AG08396 (cell line): ENCODE measurements at places on chromosomes 16 and 17.

GRCh38 chr17:74211912-74212208, 1.5 kb upstream of the TTYH2 start:
- no peak for DNase-seq

- no peak for DNase-seq
Measured at GRCh38 chr16:13977177-13977576, 57.2 kb downstream of the ERCC4 start.

GRCh38 chr16:57341441-57342303, 16.9 kb upstream of the CCL22 start:
- DNase-seq, result peak; percentile 61

DNA sequence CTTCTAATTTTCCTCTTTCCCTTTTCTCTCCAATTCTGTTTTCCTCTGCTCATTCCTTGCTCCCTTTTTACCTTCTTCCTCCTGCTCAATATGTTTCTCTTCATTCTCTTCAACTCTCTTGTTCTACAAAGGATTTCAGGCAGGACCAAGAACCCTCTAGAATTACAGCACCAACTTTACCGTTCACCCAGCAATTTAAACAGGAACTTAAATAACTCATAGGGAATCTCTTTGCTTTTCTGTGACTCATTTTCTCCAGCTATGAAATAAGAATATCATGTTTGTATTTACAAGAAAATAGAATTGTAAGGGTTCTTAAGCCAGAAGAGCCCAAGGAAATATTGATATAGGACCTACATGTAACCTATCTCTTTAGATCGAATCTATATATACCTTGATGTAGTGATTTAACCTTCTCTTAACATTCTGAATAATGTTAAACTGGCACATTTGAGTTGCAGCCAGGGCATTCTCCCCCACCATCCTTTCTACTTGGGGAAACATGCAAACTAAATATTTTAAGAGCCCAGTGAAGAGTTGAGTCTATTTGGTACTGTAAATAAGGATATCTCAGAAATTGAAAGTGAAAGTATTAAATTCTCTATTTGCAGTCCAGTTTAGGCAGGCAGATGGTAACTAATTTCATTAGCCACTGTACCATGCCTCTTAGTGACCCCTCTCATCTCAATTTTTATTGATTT, 137.0 kb downstream of the ANKFN1 start:
- no peak for DNase-seq

GRCh38 chr17:40648384-40648968, 858 bp upstream of the SMARCE1 start:
- DNase-seq, result peak; percentile 7

- no peak for DNase-seq
Measured at GRCh38 chr16:5738586-5738985, 641.0 kb upstream of the EEF2KMT start.

- DNase-seq, result no peak
Measured at GRCh38 chr17:22303865-22304264, 611.5 kb downstream of the KCNJ18 start.

DNA sequence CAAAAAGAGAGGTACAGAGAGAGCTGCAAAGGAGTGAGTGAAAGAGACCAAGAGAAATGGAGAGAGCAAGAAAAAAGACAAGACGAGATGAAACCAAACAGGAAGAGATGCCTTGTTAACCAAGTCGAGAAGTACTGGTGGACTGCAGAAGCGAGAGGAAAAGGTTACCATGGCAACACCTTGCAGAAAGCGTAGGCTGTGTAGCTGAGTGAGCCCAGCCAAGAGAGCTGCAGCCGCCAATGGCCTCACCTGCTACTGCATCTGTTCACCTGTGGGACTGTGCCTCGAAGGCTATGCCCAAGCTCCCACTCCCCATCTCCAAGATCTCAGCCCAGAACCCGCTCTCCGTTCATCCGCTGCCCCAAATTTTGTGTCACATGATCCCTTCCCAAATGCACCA, 161.3 kb downstream of the SLC39A11 start:
- DNase-seq, result no peak

DNA sequence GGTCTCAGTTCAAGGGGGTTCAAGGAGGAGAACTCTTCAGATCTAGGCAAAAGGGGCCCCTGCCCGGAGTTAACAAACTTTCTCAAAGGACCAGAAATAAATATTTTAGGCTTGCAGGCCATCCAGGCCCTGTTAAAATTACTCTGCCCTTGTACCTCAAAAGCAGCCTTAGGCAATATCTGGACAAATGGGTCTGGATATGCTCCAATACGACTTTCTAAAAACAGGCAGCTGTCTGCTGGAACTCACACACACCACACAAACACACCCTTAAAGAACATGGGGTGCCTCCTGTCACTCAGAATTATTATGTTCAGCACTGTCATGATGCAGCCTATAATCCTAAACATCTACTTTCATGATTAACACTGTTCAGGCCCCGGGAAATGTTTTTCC, 75.5 kb downstream of the TMEM132E start:
- DNase-seq, result no peak

- DNase-seq, result no peak
Measured at GRCh38 chr16:24273508-24274182, 17.5 kb downstream of the CACNG3 start.

- DNase-seq, result no peak
Measured at GRCh38 chr17:6684460-6684783, 28.7 kb downstream of the SLC13A5 start.

DNA sequence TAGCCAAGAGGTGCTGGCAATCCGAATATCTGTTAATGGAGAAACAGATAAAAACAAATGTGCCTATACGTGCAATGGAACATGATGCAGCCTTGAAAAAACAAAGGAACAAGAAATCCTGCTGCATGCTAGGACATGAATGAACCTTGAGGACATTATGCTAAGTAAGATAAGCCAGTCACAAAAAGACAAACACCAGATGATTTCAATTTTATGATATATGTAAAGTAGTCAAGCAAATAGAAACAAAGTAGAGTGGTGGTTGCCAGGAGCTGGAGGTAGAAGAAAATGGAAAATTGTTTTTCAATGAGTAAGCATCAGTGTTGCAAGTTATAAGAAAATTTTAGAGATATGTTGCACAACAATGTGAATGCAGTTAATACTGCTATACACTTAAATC, 409.7 kb upstream of the CDH8 start:
- DNase-seq, result no peak

DNA sequence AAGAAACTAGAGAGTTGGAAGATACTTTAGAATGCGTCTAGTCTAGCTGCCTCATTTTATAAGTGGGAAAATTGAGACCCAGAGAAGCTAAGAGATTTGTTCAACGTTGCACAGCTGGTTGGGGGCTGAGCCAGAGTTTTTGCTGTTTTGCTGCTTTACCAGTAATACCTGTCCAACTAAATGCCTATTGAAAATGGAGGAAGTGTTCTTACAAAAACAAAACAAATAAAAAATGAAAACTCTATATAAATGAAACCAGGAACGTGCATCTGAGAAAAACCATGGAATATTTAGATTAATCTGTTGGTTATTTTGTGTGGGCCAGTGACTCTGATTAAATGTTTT, 13.8 kb downstream of the NLK start:
- no peak for DNase-seq

DNA sequence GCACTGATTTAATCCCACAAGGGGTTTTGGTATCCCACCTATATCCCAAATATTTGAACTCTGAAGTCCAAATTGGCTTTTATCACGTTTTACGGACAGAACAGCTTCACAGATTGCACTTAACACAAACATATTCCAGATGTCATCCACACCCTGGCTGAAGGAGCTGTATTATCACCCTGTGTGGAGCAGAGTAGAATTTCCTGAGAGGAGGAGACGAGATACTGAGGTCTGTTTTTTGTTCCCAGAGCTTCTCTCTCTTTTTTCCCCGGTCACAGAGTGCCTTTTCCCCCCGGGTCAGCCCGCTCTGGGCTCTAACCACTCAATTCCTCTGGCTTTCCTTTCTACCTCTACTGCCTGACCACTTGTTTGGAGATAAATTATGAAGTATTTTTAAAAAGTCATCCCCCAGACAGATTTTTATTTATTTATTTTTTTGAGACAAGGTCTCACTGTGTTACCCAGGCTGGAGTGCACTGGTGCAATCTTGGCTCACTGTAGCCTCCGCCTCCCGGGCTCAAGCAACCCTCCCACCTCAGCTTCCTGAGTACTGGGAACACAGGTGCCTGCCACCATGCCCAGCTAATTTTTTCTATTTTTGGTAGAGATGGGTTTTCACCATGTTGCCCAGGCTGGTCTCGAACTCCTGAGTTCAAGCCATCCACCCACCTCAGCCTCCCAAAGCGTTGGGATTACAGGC, 30.7 kb downstream of the DNAH2 start:
- DNase-seq, result no peak

DNA sequence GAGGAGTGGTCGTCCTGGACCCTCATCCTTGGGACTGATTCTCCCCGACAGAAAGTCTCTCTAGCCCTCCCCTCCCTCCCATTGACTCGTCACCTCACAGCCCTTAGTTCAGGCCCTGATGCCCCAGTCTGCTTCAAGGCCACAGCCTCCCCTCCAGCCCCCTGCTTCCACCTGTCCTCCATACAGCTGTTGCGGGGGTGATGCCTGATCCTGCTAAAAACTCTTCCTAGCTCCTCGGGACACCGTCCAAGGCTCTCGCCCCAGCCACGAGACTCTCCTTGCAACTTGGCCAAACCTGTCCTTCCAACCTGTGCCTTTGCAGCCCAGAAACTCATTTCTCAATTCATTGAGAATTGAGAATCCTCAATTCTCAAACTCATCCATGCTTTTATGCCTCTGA, 6.8 kb downstream of the STAC2 start:
- DNase-seq, result no peak

DNA sequence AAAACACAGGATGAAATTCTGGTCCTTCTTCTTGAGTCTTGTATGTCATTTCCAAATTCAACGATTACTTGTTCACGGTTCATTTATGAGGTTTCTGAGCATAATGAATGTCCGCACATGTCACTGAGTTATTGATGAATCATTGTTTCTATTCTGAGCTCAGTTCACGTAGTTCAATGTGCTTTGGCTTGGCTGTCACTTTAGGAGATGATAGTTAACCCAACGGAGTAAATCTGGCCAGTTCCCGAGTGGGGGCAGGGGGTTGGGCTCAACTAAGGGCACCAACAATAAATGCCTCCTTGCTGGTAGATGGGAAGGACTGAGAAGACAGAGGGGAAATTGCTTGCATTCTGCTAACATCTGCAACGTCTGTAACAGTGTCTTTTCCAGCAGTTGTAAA, 239.4 kb upstream of the HSBP1 start:
- DNase-seq, result no peak

- peak; percentile 41 for DNase-seq
Measured at GRCh38 chr17:30379903-30380381, 1.2 kb downstream of the CPD start.

DNA sequence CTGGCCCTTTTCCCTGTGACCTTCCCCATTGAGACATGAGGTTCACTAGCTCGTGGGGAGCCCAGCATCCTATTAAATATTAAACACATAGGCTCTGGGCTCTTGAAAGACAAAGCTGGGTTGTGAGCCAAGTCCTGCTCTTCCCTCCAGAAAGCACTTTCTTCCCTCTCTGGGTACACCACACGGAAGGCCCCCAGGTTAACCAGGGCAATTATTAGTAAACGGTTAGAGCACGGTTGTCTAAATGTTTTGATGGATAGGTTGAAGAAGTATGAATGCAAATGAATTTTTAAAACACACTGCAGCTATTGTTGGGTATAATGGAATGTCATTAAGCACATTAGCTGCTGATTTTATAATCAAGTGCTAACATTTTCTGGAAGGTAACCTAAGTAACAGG, 32.7 kb upstream of the CDH13 start:
- DNase-seq, result no peak

- DNase-seq, result peak; percentile 65
Measured at GRCh38 chr17:50047488-50048126, 8.3 kb upstream of the ITGA3 start.

- DNase-seq, result peak; percentile 27
Measured at GRCh38 chr17:43540821-43541674, 5.1 kb downstream of the ETV4 start.

DNA sequence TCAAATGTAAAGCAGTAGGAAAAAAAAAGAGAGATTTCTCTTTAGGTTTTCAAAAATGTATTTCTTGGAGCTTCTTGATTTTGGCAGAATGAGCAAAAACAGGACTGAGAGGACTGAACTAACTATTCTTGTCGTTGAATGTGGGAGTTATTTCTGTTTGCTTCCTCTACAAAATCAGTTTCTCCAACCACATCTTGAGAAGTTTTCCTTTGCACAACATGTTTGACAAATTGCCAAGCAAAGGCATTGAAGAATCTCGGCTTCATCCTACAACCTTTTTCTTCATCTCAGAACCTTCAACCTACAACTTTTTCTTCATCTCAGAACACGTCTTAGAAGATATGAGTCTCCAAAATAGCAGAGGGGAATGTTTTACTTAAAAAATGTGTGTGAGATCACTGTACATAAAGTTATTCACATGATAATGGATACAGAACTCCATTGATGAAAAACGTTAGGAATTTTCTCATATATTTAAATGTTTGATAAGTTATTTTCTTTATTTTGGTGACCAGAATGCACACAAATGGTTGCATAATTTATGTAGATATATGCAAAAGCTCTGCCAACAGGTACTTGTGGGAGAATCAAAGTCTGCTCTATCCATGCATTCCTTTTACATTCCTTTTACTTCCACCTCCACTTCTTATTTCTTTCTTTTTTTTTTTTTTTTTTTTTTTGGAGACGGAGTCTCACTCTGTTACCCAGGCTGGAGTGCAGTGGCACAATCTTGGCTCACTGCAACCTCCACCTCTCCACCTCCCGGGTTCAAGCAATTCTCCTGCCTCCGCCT, 370.0 kb downstream of the KCNJ2 start:
- DNase-seq, result no peak

GRCh38 chr17:15456972-15457722, 10.3 kb downstream of the CDRT4 start:
- DNase-seq, result peak; percentile 64

DNA sequence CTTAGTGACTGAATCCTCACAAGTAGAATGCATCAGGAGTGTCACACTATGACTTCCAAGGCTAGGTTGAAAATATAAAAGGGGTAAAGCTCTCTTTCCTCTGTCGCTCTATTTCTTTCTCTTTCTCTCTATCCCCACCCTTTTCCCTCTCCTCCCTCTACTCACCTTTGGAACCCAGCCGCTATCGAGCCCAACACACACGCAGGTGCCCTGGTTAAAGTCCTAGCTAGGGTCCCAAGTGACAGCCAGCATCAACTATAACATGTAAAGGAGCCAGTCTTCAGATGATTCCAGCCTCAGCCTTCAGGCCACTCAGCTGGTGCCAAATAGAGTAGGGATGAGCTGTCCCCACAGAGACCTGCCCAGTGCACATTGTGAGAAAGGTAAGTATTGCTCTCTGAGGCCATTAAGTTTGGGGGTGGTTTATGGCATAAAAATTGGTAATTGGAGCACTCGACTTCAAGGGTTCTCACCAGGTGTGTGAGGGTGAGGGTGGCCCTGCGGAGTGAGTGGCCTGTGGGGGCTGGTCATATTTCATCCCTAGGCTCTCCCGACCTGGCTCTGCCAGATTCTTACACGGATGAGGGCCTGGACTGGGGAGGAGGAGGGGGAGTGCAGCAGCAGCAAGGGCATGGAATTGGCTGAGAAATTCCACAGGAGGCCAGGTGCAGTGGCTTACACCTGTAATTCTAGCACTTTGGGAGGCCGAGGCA, 14.9 kb upstream of the C16orf54 start:
- DNase-seq, result no peak
